Right lobe of liver (tissue), 6 donors: ENCODE measurements at places on chromosomes 1 and 21. TPM values are rescaled to one million over a fixed set of nuclear protein-coding genes. Genes with fewer than 3 reads are reported as not detected.

MINDY1 gene
- 15.3 TPM for total RNA-seq

TMEM240 gene
- not detected for total RNA-seq

RGS4 gene
- total RNA-seq = 3.5 TPM

DNA sequence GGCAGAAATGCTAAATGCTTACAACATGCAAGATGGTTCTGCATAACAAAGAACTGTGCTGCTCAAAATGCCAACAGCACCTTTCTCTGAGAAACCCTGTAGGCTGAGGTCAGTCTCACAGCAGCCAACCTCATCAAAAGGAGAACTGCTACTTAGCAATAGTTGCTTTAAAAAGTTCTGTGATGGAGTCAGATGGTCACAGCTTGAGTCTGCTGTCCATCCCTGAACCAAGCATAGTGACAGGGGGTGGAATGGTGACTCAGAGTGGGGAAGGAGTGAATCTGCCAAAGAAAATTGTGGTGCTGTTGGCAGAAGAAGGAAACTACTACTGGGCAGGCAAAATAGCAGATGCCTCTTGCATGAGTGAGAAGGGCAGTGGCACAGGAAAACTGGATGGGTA lies 106.0 kb upstream of the FAM78B start:
- no peak overlapping the region for H3K27ac ChIP-seq
- H3K36me3 ChIP-seq = no peaks in the 10 kb centered on the region

DNA sequence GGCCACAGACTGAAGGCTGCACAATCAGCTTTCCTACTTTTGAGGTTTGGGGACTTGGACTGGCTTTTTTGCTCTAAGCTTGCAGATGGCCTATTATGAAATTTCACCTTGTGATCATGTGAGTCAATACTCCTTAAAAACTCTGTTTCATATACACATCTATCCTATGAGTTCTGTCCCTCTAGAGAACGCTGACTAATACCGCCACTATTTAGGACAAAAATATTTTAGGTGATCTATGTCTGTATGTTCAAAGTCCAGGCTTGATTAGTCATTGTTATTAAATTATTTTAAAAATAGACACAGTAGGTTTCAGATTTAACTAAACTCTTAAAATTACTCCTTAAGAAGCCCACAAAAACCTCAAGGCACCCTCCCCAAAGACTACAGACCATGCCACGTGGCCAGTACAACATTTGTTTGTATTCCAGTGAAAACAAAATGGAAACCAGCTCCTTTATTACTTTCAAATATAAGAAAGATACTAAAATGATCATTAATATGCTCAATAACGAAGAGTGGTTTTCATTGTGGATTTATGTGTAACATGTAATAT lies 63.1 kb downstream of the TMPRSS15 start:
- no peaks in the 10 kb centered on the region for H3K27me3 ChIP-seq
- no peaks in the 10 kb centered on the region for H3K4me1 ChIP-seq
- no peak overlapping the region for H3K4me3 ChIP-seq

- H3K4me3 ChIP-seq = no peak overlapping the region
- H3K27me3 ChIP-seq = no peaks in the 10 kb centered on the region
- DNase-seq = no peak
- no peaks in the 10 kb centered on the region for H3K36me3 ChIP-seq
- no peaks in the 10 kb centered on the region for H3K4me1 ChIP-seq
These were observed 2.1 kb downstream of the CLCA1 start for GRCh38 chr1:86470859-86471258.

DNA sequence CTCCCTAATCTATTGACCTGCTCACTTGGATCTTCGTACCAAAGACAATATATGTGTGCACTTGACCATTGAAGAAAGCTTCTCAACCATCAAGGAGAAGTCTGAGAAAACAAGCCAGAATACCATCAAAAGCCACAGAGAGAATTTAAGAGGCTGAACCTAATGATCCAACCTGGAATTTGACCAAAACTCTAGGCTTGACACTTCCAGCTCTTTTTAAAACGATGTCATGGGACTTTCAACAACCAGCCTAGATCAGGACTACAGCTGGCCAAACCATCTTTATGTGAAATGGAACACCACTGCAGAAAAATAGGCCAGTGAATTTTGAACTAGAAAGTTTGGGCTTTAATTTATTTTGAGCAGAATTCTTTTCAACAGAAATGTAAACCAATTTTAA lies 444.4 kb downstream of the LTN1 start:
- no peaks in the 10 kb centered on the region for H3K27me3 ChIP-seq
- H3K36me3 ChIP-seq = no peaks in the 10 kb centered on the region
- no peak overlapping the region for H3K27ac ChIP-seq
- H3K4me3 ChIP-seq = no peak overlapping the region

- H3K27ac ChIP-seq = no peak overlapping the region
- H3K4me1 ChIP-seq = no peaks in the 10 kb centered on the region
- no peak overlapping the region for H3K4me3 ChIP-seq
- H3K36me3 ChIP-seq = no peaks in the 10 kb centered on the region
- DNase-seq = no peak
These were observed 301.3 kb downstream of the SIPA1L2 start for GRCh38 chr1:232328486-232329102.
